ENCODE measurements at places on chromosomes 1 and 21.

DNA sequence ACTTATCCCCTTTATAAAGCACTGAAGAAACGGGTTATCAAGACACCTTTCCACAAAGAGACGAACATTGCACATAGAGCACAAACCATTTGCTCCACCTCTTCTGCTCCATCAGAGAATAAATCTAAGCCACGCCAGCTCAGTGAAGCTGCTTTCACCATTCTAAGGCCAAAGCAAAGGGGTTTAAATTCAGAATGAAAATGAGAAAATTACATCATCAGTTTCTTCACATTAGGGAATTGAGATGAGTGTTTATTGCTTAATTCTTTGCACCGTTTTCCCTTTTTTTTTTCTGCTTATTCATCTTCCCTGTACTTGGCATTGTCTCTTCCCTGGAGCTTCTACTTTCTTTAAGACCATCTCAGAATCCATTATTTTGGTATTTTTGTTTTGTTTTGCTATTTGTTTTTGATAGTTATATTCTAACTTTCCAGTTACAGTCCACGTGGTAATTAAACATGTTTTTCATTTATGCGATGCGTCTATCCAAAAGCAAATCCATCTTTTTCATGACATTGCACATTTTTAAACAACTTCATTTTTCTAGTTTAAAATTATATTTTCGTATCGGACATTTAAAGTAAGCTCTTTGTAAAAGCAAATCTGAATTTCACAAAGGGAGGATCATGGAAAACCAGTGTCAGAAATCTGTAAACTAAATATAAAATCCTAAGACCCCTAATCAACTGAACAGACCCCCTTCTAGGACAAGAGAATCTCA lies 1.9 kb upstream of the OR2T34 start:
- no peak for DNase-seq

GRCh38 chr1:8202182-8202905 lies 115.6 kb upstream of the SLC45A1 start:
- peak; percentile 88 for DNase-seq

DNA sequence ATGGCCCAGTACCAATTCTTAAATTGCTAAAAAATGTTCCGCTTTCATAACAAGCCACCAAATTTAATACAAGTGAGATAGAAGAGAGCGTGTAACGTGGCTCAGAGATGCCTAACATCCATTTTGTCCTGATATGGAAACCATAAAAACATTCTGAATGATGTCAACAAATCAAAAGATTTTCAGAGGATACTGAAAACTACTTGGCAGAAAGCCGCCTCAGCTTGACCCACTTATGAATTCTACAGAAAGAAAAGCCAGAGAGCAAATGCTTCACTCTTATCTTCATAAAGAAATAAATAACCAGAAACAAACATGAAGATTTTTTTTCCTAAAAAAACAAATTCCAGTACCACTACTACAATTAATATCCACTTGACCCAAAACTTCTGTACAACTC lies 41.2 kb downstream of the OMA1 start:
- DNase-seq, result no peak

- no peak for DNase-seq
These were observed 5.1 kb downstream of the CR1 start for GRCh38 chr1:207501071-207501470.

DNA sequence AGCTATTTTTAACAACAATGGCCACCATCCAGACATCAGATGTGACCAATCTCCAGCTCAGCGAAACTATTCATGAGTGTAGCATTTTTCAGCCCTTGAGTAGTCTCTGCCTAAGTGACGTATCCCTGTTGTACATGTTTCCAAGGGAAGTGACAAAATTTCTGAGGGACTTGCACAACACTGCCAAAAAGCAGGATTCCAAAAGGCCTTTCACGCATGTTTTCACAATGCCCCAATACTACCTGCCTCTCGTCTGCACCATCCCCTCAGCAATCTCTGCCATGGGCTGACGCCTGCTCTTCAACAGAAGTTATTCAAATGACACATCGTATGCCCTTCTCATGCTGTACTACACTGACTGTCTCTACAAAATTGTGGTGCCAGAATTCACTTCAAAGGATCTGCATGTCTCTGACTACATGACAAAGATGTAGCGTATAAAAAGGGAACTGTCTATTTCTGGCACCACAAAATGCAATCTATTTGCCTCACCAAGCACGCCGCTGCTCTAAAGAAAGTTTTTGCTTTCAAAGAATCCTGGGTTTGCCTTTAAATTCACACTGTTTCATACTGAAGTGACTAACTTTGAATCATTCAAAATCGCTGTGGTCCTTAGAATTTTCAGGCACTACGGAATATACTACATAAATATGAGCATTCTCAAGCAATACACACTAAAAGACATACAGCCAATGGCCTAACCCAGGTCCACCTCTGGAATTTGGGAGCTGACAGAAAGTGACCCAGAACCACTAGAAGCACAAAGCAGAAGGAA lies 32.9 kb downstream of the JAK1 start:
- DNase-seq, result peak; percentile 41

DNA sequence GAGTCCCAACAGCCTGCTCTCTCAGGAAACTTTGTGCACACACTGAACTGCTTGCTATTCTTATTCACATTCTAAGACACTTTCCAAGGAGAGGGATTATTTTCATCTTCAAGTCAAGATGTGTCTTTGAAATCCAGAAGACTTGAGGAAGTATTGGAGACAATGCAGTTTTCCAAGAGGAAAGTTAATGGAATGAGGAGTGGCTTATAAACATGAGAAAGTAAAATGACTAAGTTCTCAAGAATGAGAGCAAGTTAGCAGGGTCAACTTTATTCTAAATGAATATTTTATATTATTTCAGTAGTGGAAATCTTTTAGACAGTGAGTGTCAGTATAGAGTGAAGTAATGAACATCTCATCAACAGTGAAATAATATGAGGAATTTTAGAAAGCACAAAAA lies 1239.3 kb downstream of the MRPL39 start:
- DNase-seq, result no peak

DNA sequence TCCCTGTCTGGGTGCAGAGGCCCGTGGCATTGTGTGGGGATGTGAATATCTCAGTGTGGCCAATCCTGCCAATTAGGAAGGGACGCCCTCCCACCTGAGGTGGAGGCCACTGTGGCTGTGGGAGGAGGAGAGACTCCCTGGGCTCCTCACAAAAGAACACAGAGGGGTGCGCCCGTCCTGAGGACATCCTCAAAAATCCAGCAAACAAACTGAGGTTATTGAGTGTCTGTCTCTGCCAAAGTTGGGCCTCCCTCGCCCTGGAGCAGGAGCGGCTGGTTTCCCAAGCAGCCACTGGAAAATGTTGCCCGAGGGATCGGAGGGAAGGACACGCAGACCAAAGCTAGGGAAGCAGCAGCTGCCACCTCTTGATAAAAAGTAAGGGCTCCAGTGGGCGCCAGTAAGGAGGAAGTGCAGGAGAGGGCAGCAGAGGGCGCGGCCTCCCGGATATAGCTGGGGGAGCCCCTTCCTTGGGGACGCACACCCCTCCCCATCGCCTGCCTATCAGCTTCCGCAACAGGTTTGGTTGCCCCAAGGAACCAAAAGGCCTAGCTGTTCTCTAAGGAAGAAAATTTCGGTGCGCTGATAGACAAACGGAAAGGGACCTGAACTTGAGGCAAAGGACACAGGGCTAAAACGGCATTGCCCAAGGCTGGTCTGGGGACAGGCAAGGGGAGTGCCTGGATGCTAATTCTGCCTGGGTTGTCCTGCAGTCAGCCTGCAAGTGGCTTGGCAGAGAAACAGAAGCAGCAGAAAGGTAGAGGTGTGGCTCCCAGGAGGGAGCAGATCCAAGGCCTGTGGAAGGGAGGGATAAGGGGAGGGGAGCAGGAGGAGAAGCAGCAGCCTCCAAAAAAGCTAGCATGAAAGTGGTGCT lies 1.7 kb upstream of the GRIK3 start:
- no peak for DNase-seq

DNA sequence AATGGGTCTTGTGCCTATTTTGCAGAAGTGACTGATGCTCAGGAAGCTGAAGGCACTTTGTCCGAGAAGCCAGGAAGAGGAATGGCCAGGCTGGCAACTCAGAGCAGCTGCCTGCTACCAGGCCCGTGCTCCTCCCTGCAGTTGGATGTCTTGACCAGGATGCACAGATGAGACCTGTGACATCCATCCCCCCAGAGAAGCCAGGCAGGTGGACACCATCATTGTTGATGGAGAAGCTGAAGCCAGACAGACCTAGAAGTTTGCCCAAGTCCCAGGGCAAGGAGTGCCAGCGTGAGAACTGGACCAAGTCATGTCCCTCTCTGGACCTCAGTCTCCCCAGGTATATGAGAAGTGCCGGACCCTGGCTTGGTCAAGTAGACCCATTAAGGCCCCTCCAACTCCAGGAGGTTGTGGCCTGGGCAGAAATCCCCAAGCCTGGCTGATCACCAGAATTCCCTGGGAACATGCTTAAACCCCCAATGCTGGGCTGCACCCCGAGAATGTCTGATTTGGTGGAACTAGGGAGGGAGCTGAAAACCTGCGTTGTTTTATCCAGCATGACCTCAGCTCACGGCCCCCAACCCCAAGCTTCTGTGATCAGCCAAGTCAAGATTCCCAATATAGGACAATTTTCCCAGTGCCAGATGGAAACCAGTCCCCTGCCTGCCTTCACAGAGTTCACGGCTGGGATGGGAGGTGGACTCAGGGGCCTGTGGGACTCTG lies 82.4 kb downstream of the CAMK2N1 start:
- no peak for DNase-seq

DNA sequence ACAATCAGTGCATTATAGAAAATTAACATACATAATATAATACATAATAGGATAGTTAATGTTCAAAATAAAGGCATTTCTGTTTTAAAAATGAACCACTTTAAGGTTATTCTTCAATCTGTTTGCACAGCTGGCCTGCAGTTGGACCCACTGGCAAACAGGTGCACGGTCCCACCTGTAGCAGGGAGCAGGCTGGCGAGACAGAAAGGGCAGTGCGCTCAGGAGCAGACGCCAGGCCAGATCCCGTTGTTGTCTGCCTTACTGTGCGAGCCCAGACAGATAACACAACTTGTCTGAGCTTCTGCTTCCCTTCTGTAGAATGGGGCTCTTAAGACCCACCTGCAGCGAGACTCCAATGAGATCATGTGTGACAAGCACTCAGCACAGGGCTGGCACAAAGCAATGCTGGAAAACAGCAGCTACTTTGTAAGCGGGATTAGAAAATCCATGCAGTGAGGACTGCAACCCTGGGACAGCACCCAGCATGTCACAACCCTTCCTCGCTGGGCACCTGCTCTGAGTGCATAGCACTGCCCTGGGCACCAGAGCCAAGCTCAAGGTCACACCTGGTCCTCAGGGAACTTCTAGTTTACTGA lies 33.5 kb downstream of the VPS26C start:
- no peak for DNase-seq

GRCh38 chr21:37530901-37531351 lies 164.4 kb downstream of the DYRK1A start:
- DNase-seq, result no peak

DNA sequence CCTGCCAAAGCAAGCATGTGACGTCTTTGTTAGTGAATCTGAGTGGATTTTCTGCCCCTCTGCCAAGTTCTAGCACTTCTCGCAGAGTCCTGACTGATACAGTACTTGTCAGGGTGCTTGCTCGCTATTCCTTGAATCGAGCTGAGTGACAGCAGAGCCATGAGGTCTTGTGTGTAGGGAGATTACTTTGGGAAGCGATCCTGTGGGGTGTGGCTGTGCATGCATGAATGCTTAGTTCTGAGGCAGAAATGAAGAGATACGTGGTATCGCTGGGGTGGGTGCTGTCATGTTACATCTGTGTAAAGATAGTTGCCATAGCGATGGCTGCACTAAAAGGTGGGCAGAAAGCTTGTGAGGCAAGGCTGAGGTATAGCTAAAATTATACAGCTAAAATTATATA lies 19.3 kb upstream of the DNAJC28 start:
- no peak for DNase-seq

DNA sequence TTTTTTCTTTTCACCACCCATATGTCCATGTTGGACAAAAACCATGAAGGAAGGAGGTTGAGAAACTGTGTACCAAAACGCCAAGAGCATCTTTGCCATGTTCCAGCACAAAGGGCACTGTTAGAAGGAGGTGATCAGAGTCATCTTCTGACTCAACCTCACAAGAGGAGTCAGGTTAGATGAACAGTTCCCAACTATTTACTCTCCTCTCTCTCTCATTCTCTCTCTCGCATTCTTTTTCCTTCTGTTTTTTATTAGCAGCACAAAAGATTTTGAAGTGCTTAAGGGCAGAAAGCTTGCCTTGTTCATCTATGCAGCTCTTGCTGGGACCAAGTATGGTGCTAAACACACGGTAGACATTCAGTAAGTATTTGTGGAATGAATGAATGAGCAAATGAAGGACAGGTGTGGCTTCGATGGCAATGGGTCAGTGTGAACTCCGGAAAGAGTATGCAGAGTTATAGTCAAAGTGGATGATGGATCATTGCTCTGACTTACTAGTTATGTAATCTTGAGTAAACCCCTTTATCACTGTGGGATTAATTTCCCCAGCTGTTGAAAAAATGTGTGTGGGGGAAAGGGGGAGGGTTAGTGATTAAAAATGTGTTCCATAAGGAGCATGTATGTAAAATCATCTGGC lies 33.9 kb downstream of the DDR2 start:
- DNase-seq, result no peak

DNA sequence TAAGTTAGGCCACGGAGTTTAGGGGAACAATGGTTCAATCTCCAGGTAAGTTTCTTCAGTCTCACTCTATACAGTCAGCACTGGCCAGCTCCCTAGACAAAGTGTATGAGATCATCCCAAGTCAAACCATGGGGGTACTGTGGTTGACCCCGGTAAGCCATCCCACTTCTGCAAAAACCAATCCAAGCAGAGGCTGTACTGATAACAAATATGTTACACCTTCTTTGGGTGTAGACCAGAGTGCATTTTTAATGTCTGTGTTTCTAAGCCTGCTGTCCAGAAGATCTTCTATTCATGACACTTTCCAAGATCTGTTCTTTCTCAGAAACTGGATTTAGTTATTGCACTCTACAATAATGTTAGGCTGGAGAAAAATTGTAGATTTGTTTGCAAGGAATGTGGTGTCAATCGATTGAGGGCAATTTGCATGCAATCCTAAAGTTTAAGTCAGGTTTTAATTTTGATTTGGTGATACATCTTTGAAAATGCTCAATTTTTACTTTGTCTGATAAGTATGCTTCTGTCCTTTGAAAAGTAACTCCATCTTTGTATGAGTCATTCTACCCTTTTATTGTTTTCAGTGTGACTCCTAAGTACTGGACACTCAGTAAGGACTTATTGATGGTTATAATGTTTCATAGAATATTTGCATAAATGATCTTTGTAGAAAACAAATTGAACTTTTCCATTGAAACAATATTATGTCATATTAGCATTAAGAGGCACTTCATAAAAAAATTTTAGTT lies 152.4 kb downstream of the HLX start:
- no peak for DNase-seq

DNA sequence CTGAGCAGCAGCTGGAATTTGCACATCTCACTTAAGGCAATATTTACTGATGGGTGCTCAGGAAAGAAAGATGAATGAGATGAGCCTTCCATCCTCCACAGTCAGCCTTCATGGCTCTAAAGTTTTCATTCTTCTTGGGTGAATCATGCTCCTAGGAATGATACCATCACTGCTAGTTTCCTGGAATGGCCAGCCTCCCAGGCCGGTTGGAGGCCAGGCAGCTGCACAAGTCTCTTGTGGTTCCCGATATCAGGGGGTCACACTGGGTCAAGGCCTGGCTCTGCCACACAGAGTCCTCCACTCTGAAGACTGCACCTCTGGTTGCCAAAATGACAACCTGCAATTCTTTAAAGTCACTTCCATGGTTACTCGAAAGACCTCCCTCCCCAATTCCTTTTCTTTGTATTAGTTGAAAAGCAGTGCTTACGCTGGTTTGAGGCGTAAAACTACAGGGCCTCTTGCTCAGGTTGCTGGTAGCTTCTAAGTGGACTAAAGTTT lies 46.2 kb upstream of the PALMD start:
- peak; percentile 68 for DNase-seq
